ENCODE measurements at places on chromosomes 5 and 9. TPM values are rescaled to one million over a fixed set of nuclear protein-coding genes. Genes with fewer than 3 reads are reported as not detected.
A peak's percentile ranks its signal among the peaks of the same experiment; 100 is the strongest.

Gene PDE6A
- total RNA-seq = not detected

Gene HOMER1
- total RNA-seq = 6.0 TPM

Gene PCDHA7
- 0.89 TPM for total RNA-seq

Gene IFNK
- not detected for total RNA-seq

Gene SHISAL2B
- not detected for total RNA-seq

Gene OR2Y1
- not detected for total RNA-seq

Gene CTSV
- 2.5 TPM for total RNA-seq

DNA sequence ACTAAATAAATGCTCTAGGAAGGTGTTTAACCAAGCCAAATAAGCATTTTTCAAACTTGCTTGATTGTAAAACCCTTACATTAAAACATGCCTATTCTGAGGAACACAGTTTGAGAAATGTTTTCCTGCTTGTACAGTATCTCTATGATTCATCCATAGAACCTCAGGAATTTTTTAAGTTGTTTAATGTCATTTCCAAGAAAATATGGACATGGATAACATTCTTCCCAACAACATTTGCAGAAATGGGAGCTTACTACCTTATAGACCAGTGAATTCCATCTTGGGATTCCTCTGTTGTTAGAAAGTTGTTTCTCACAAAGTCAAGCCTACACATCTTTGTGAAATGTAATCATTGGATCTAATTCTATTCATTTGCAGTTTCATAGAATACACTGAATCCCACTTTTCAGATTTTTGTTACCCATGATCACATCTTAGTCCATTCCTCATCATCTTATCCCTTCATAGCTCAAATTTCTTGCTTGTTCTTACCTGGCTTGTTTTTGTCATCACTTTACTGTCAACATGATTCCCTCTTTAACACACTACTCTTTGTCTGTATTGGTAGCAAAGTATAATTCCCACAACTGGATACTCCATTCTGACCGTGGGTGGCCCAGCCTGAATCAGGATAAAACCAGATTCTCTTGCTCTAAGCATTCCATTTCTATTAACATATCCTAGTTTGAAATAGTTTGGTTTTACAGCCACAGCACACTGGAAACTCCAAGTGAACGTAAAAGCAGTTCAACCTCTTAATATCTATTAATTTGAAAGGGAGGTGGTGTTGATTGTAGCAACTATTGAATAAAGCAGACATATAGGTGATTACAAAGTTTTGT, 49.4 kb upstream of the PAPPA start:
- no peak for DNase-seq

DNA sequence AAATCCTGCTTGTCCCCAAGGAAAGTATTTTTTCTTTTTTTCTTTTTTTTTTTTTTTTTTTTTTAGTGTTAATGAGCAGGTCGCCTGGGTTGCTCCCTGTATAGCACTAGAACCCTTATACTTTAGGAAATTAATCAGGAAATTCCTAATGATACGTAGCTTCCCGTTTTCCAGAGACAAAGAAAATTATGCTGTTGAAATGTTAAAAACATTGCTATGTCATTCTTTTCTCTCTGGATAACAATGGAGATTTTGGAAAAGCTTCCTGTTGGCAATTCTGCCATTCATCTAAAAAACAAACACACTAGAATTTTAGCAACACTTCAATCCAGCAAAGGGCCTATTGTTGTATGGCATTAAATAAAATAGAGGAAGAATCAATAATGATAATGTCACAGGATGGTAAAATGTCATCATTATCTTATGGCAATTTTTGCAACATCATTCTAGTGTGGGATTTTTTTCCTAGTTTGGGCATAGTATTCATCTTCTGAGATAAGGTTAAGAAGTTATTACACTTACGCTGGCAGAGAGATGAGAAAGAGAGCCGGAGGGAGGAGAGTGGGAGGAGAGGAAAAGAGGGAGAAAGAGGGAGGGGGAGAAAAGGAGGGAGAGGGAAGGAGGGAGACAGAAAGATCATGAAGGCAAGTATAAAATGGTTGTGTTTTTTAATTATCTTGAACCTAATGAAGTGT, 315.8 kb upstream of the PDE4D start:
- DNase-seq = no peak

DNA sequence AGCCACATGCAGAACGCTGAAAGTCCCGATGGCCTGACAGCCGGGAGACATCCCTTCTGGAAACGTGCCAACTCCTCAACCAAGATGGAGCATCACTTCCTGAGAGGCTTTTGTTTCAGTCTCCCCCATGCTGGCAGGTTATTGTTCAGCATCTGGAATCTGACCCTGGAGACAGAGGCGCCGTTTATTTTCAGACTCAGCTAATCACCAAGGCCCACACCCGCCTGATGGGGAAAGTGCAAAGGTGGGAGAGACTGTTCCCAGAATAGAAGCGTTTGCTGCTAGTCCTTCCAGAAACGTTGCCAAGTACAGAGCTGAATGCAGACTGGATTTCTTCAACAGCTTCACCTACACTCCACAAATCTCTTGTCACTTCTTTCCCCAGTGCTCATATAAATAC, 41.8 kb upstream of the S1PR3 start:
- DNase-seq = peak; percentile 45

GRCh38 chr5:74684900-74685851, at the start of gene HEXB:
HEXB (plus strand) TSS chr5:74685233; CDS start chr5:74685261, 28 bp downstream.
- DNase-seq = peak; percentile 91

DNA sequence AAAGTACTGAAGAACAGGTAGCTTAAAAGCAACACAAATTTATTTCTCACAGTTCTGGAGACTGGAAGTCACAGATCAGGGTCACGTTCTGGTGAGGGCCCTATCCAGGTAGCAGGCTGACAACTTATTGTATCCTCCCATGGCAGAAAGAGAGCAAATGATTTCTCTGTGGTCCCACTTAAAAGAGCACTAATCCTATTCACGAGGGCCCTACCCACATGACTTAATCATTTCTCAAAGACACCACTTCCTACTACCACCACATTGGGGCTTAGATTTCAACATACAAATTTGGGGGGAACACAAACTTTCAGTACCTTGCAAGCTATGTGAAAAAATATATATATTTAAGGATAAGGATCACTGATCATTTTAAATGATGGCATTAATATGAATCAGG, 75.8 kb upstream of the PPP1R2B start:
- no peak for DNase-seq

DNA sequence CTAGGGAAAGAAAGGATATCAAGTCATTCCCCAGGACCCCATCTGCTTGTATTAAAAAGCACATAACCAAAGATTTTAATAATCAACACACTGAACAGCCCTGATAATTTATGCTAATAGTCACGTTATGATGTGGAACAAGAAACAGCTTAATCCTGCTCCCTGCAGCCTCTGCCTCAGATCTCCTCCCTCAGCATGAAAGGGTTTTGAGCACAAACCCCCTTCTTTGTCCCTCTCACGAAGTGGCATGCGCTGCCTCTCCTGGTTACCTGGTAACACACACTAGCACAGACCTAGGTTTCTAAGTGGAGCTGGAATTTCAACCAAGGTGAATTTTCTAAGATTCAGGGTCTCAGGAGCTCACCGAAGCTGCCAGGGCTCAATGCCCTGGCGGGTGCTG, 5.1 kb downstream of the IGFBPL1 start:
- no peak for DNase-seq

GRCh38 chr5:123549256-123549904, 37.4 kb downstream of the CSNK1G3 start:
- no peak for DNase-seq

DNA sequence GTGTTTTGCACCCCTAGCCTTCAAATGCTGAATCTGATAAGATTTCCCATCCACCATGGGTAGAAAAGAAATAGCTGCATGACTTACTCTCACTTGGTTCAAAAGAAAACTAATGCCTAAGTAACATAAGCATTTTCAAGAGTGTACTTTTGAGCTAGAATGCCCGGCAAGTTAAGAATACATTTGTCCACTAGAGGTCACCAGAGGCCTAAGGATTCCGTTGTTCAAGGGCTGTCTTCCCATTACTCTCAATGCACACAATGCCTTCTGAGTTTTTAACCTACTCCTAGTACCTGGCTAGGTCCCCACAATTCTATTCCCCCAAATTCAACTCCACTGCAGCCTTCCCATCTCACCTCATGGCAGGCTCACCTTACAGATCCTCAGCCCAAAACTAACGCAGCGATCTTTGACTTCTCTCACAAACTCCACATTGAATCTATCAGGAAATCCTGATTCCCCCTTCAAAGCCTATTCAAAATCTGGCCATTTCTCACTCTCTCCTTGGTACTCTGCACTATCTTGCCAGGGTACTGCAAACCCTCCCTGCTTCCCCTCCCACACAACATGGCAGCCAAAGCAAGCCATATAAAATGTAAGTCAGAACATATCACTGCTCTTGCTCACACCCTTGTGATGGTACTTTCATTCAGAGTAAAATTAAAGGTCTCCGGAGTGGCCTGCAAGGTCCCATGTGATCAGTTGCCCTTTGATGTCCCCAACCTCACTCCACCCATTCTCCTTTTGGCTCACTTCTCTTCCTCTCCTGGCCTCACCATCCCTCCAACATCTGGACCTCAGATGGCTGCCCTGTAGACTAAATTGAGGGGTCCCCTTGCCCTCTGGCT, 13.4 kb downstream of the OXCT1 start:
- DNase-seq = peak; percentile 65

- no peak for DNase-seq
These were observed 3.8 kb downstream of the MRPL22 start for GRCh38 chr5:154944716-154945115.

- no peak for DNase-seq
These were observed 285.7 kb upstream of the POU5F2 start for GRCh38 chr5:94027145-94027544.

GRCh38 chr9:128421482-128421996, 882 bp downstream of the CERCAM start:
- DNase-seq = no peak
